Kidney (tissue), 22 donors: ENCODE measurements at places on chromosomes 4 and X. TPM values are rescaled to one million over a fixed set of nuclear protein-coding genes. Genes with fewer than 3 reads are reported as not detected.

GUCY1A1 gene
- 64.6 TPM for total RNA-seq

FAM193A gene
- 29.3 TPM for total RNA-seq

RGN gene
- 11.9 TPM for total RNA-seq

CORIN gene
- total RNA-seq = 2.6 TPM

ZAR1 gene
- total RNA-seq = not detected

EFHC2 gene
- 6.4 TPM for total RNA-seq

ADGRG4 gene
- 0.13 TPM for total RNA-seq

ZNF732 gene
- total RNA-seq = not detected

PARM1 gene
- 62.3 TPM for total RNA-seq

RTL5 gene
- 6.9 TPM for total RNA-seq

NAT8L gene
- total RNA-seq = 2.7 TPM

GLUD2 gene
- 2.6 TPM for total RNA-seq

RPS6KA6 gene
- 12.1 TPM for total RNA-seq

FAM9B gene
- not detected for total RNA-seq

MAGEA1 gene
- not detected for total RNA-seq

NSUN7 gene
- total RNA-seq = 7.6 TPM

CDKN2AIP gene
- total RNA-seq = 15.3 TPM

SCML1 gene
- total RNA-seq = 9.9 TPM

- H3K4me1 ChIP-seq = no peaks in the 10 kb centered on the region
- no peak overlapping the region for H3K27ac ChIP-seq
Observed at GRCh38 chr4:140790765-140791164, 34.6 kb upstream of the TBC1D9 start.

- H3K36me3 ChIP-seq = no peaks in the 10 kb centered on the region
- H3K27me3 ChIP-seq = no peaks in the 10 kb centered on the region
- H3K4me1 ChIP-seq = no peaks in the 10 kb centered on the region
Observed at GRCh38 chr4:77344001-77344400, 187.0 kb downstream of the CCNG2 start.

DNA sequence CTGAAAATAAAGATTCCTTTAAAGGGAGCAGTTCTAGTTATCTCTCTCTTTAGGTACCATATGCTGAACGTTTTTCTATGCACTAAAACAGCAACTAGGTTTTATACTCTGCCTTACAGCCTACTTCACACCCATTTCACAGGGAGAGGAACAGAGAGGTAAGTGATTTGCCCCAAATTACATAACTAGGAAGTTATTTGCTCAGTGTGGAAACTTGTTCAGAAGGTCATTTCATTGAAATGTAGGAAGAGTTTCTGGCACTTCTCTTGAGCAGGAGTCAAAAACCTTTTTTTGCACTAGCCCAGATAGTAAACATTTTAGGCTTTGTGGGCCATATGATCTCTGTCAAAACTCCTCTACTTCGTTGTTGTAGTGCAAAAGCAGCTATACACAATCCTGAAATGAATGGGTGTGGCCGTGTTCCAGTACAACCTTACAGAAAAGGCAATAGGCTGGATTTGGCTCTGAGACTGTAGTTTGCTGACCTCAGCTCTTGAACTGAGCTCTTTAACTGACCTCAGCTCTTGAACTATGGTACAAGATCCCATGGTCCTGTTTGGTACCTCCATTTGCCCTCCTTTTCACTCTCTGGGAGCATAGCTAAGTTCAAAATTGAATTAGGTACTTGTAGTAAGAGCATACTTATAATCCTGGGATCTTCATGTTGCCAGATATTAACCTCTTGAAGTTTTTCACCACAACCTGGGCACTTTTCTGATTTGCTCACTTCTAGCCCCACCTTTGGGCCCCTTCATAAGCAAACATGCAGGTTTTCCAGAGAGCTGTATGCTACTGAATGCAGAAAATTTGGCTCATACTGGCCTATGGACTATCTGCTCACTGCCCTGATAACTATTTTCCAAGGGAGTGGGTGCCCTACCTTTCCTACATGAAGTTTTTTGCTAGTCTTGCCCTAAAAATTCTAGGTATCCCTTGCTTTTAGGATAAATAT is 53.3 kb downstream of the AR start:
- no peaks in the 10 kb centered on the region for H3K27me3 ChIP-seq
- H3K36me3 ChIP-seq = no peaks in the 10 kb centered on the region
- no peak overlapping the region for H3K27ac ChIP-seq
- DNase-seq = no peak

GRCh38 chr4:110616238-110617074 is 6.4 kb downstream of the PITX2 start:
- peak overlapping the region; percentile 21 for H3K4me3 ChIP-seq
- H3K4me1 ChIP-seq = no peaks in the 10 kb centered on the region
- H3K27me3 ChIP-seq = peaks cover 91% of the 10 kb centered on the region
- H3K36me3 ChIP-seq = no peaks in the 10 kb centered on the region
- H3K27ac ChIP-seq = no peak overlapping the region
- DNase-seq = peak; percentile 50

DNA sequence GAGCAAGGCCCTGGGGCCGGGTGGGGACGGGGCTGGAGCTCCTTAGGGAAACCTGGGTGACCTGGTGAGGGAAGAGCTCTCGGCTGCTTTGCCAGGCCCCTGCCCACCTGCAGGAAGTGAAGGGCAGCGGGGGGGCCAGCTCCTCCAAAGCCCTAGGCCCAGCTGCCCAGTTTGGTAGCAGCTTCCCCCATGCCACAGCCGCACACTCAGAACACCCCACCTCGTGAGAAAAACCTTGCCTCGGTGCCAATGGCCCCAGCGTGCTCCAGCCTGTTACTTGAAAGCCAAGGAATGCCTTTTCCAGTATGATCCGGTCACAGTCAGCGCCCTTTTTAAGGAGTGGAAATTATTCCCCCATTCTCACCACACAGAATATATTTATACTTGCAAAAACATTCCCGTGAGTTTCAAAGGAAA is 38.3 kb downstream of the ACOX3 start:
- H3K4me3 ChIP-seq = no peak overlapping the region
- DNase-seq = no peak
- H3K4me1 ChIP-seq = no peaks in the 10 kb centered on the region
- peak overlapping the region; percentile 20 for H3K27ac ChIP-seq

DNA sequence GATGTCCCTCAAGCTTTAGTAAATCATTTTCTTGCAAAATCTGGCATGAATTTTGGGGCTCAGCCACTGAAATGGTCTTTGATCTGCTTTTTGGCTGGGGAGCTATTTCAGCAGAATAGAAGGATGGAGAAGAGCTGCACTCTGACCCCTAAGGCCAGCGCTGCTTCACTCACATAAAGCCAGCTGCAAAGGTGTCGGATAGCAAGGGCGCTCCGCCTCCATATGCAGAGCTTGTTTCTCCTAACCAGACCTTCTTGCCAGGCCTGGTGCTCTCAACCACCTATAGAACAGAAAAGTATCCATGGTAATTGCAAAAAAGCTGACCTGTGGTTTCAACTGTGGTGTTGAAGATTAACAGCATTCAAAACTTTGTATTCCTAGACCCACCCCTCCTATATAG is 24.1 kb upstream of the COQ2 start:
- H3K4me3 ChIP-seq = no peak overlapping the region
- H3K36me3 ChIP-seq = no peaks in the 10 kb centered on the region
- H3K27ac ChIP-seq = no peak overlapping the region
- no peaks in the 10 kb centered on the region for H3K27me3 ChIP-seq

DNA sequence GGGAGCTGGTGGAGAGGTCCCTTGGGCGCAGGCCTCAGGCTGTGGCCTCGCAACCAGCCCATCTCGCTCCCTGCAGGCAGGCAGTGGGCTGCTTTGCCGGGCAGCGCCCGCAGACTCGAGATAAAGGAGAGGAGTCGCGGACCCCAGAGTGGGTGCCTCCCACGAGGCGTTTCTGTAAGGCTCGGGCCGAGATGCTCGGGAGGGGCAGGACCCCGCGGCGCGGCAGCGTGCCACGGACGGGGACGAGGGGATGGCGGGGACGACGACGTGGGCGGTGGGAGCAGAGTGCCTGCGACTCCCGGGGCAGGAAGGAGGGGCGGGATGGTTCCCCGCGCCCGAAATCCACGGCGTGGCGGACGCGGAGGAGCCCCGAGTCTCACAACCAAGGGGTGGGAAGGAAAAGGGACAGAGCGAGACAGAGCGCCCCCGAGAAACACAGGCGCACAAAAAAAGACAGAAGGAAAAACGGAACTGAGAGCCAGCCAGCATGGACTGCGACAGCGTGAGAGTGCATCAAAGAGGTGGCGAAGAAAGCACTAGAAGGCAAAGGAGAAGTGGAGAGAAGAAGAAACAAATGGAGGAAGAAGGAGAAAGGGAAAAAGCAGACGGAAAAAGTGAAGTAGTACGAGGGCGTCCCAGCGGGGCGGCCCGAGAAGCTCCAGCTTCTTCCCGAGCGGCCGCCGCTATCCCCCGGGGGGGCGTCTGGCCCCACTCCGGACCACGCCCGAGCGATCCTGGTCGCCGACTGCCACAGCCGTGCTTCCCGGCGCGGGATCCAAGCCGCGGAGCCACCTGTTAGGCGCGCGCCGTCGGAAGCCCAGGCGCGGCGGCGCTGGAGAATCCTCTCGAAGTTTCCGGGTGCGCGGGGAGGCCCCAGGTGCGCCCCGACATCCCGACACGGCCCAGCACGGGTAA is 1.5 kb downstream of the BEND4 start:
- no peaks in the 10 kb centered on the region for H3K4me1 ChIP-seq
- DNase-seq = peak; percentile 44
- H3K4me3 ChIP-seq = peak overlapping the region; percentile 25
- H3K27me3 ChIP-seq = no peaks in the 10 kb centered on the region
- no peaks in the 10 kb centered on the region for H3K36me3 ChIP-seq

GRCh38 chr4:5615496-5616075 is 92.8 kb downstream of the EVC2 start:
- peaks cover 19% of the 10 kb centered on the region for H3K36me3 ChIP-seq
- H3K4me1 ChIP-seq = peaks cover 7% of the 10 kb centered on the region
- H3K27me3 ChIP-seq = no peaks in the 10 kb centered on the region
- H3K4me3 ChIP-seq = no peak overlapping the region
- DNase-seq = no peak

GRCh38 chr4:136992032-136992431 is 540.3 kb downstream of the PCDH18 start:
- no peak for DNase-seq
- H3K4me1 ChIP-seq = no peaks in the 10 kb centered on the region
- no peaks in the 10 kb centered on the region for H3K36me3 ChIP-seq
- no peak overlapping the region for H3K27ac ChIP-seq

- H3K27ac ChIP-seq = no peak overlapping the region
- DNase-seq = no peak
- no peaks in the 10 kb centered on the region for H3K27me3 ChIP-seq
- H3K4me1 ChIP-seq = no peaks in the 10 kb centered on the region
- H3K36me3 ChIP-seq = no peaks in the 10 kb centered on the region
Observed at GRCh38 chr4:38968668-38969067, 63.5 kb downstream of the TMEM156 start.

DNA sequence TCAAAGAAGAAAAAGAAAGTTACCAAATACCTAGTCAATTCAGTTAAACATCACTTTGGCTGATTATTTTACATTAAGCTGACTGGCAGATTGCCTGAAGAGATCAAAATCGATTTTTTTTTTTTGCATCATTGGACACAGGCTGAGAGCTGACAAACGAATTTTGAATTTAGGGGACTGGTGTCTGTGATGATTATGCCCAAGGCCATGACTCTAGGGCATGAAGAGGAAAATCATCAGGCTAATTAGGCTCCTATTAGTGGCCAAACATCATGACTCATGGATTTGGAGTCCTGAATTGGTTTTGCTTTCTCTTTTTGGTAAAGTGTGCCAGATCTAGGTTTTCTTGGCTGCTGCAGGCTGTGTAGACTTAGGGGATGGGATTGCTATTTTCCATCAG is 829.3 kb upstream of the LCORL start:
- H3K4me1 ChIP-seq = no peaks in the 10 kb centered on the region
- H3K4me3 ChIP-seq = no peak overlapping the region
- H3K27ac ChIP-seq = no peak overlapping the region
- no peaks in the 10 kb centered on the region for H3K27me3 ChIP-seq
- no peak for DNase-seq

- no peak overlapping the region for H3K4me3 ChIP-seq
- no peaks in the 10 kb centered on the region for H3K36me3 ChIP-seq
- no peaks in the 10 kb centered on the region for H3K4me1 ChIP-seq
- DNase-seq = no peak
- H3K27ac ChIP-seq = no peak overlapping the region
Observed at GRCh38 chrX:37912304-37912703, 64.9 kb upstream of the DYNLT3 start.

- H3K27ac ChIP-seq = no peak overlapping the region
- no peaks in the 10 kb centered on the region for H3K27me3 ChIP-seq
- no peaks in the 10 kb centered on the region for H3K4me1 ChIP-seq
- H3K36me3 ChIP-seq = no peaks in the 10 kb centered on the region
- H3K4me3 ChIP-seq = no peak overlapping the region
Observed at GRCh38 chrX:129115104-129115503, 408.2 kb downstream of the SMARCA1 start.
